Left lung (tissue), 14 donors: ENCODE measurements at places on chromosomes 2 and 18. TPM values are rescaled to one million over a fixed set of nuclear protein-coding genes. Genes with fewer than 3 reads are reported as not detected.

LRP2 gene
- total RNA-seq: 34.6 TPM

REG1A gene
- not detected for total RNA-seq

GRCh38 chr2:220795705-220796104 is 776.4 kb downstream of the EPHA4 start:
- no peak overlapping the region for H3K27ac ChIP-seq
- no peak for DNase-seq
- no peaks in the 10 kb centered on the region for H3K4me1 ChIP-seq

GRCh38 chr2:46150445-46150955 is 146.7 kb upstream of the EPAS1 start:
- H3K27me3 ChIP-seq: no peaks in the 10 kb centered on the region
- no peaks in the 10 kb centered on the region for H3K36me3 ChIP-seq
- H3K4me1 ChIP-seq: peaks cover 7% of the 10 kb centered on the region
- H3K4me3 ChIP-seq: no peak overlapping the region
- no peak overlapping the region for H3K27ac ChIP-seq

GRCh38 chr2:190325588-190325987 is 6.0 kb upstream of the HIBCH start:
- DNase-seq: no peak
- no peaks in the 10 kb centered on the region for H3K36me3 ChIP-seq
- no peak overlapping the region for H3K4me3 ChIP-seq

- no peaks in the 10 kb centered on the region for H3K27me3 ChIP-seq
- no peak overlapping the region for H3K27ac ChIP-seq
- H3K4me1 ChIP-seq: no peaks in the 10 kb centered on the region
- no peak overlapping the region for H3K4me3 ChIP-seq
These were observed 318.0 kb downstream of the FIGN start for GRCh38 chr2:163417596-163418337.

SPP2 gene
- total RNA-seq: not detected

GRCh38 chr18:76275727-76276313 is 219.2 kb downstream of the ZNF516 start:
- no peak overlapping the region for H3K27ac ChIP-seq
- H3K36me3 ChIP-seq: no peaks in the 10 kb centered on the region
- H3K4me1 ChIP-seq: no peaks in the 10 kb centered on the region
- no peak for DNase-seq
